ENCODE measurements at places on chromosomes 6 and 20.

- no peak for DNase-seq
Observed at GRCh38 chr6:81770381-81770780, 17.9 kb upstream of the TENT5A start.

DNA sequence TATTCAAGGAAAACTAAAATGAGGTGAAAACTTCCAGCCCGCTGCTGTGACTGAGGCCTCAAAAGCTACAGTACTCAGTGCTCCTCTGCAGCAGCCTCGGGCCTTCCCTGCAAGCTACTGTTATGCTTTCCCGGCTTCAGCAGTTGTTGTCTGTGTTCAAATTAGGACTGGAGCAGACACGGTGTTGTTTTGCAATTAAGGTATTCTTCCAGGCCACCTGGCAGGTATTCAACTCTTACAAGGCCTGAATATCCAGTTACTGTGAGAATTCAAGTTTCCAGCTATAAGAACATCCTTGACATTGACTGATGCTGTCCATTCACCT is 10.7 kb downstream of the TXNDC5 start:
- no peak for DNase-seq

DNA sequence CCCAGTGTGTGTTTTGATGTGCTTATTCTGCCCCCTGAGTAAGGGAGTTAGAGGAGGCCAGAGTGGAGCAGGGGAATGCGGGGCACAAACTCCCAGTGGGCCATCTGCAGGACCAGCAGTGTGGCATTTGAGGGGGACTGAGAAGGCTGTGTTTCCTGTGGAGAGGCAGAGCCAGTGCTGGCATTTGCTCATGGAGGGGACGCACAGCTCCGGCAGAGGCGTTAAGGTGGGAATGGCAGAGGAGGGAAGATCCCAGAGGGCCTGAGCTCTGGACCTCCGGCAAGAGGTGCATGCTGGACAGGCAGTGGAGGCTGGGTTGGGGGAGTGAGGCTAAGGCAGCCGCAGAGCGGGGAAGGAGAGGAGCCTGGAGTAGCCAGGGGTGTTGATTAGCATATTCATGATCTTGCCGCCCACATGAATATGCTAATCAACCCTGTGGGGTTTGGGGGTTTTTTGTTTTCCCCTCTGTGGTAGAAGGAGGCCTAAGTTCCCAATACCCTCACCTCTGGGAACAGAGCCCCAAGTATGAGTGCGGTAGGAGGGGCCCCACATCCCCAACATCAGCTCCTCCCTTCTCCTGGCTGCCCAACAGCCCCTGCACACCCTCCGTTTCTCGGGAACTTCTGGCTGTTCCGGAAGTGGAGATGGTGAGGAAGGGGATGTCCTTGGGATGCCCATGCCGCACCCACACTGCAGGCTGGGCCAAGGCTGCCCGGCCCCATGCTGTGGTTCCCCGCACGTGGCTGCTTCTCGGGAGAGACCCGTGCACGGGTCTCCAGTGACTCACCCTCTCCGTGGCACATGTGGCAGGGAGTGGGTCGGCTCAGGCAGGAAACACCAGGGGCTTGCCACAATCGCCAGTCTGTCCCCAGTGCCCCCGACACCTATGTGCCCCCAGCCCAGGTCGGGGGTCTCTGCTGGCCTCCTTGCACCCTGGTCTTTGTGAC is 33.8 kb downstream of the DLGAP4 start:
- no peak for DNase-seq

DNA sequence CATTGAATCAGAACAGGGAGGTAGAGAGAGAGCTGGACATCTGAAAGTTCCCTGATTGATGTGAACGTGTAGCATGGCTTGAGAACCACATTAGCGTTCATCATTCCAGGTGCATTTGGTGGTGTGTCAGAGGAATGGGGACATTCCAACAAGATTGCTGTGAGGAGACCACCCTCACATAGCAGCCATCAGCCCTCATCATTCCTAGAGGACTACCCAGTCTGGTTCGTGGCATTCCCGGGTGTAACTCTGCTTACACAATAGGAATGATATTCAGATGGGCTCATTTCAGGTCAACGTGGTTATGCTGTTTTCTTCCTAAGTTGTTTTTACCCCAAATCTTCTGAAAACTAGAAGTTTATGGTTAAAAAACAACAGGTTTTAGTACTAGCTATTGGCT is 62.2 kb upstream of the KLHL31 start:
- no peak for DNase-seq

DNA sequence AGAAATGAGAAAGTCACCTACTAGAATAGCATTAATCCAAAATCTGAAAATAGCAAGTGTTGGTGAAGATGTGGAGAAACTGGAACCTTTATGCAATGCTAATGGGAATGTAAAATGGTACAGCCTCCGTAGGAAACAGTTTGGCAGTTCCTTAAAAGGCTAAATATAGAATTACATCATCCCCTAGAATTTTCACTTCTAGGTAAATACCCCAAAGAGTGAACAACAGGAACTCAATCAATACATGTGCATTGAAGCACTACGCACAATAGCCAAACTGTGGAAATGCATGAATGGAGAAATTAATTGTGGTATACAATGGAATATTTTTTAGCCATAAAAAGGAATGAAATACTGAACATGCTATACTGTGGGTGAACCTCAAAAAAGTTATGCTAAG is 982.0 kb upstream of the FLRT3 start:
- no peak for DNase-seq

DNA sequence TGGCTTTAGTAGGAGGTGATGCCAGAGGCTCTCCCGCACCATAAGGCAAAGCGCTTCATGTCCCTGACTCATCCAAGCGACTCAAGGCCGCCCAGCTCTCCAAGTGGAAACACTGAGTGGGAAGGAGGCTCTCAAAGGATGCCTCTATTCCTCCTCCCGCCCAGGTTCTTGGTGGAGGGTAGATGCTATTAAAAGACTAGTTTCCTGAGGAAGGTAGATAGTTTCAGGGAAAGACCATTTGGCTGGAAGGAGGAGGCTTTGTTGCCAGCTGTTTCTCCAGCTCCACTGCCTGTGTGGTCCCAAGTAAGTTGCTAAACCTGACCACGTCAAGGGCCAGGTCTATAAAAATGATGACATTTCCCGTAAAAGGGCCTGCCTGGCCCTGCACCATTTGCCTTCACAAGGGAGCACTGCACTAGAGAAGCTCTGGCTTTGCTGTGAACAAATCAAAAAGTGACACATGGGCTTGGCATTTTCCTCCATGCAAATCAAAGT is 48.2 kb downstream of the GMDS start:
- no peak for DNase-seq

- no peak for DNase-seq
Observed at GRCh38 chr20:35088231-35089145, 4.1 kb downstream of the TRPC4AP start.

GRCh38 chr20:19644085-19644484 is 114.0 kb upstream of the RIN2 start:
- DNase-seq, result no peak

DNA sequence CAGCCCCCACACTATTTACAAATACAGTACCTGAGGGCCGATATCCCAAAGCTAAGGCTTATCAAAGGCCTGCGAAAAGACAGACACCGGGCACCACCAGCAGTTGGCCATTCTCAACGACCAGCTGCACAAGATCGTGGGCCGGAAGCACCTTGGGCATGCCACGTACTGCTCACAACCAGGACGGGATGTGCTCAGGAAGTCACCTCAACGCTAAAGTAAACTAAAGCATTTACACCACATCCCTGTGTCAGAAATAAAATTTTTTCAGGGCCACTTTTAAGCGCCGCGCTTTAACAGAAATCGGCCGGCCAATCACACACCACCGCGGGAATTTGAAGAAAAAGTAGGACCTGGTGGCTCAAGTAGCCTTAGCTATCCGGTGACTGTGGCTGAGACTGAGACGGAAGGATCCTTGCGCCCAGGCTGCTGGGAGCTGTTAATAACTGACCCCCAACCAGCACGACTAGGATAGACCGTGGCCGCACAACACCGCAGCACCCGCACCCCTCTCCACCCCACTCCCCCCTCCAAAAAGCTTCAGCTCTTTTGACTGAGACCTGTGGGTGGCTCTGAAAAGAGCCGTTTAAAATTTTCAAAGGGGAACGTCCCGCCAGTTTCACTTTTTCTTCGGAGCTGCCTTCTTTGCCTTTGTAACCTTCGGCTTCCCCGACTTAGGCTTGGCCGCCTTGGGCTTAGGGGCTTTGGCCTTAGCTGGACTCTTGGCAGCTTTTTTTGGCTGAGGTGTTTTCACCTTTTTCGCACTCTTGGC is 131.2 kb upstream of the BTN3A2 start:
- peak; percentile 17 for DNase-seq

- no peak for DNase-seq
Observed at GRCh38 chr20:38405132-38405531, 30.0 kb downstream of the SNHG17 start.

DNA sequence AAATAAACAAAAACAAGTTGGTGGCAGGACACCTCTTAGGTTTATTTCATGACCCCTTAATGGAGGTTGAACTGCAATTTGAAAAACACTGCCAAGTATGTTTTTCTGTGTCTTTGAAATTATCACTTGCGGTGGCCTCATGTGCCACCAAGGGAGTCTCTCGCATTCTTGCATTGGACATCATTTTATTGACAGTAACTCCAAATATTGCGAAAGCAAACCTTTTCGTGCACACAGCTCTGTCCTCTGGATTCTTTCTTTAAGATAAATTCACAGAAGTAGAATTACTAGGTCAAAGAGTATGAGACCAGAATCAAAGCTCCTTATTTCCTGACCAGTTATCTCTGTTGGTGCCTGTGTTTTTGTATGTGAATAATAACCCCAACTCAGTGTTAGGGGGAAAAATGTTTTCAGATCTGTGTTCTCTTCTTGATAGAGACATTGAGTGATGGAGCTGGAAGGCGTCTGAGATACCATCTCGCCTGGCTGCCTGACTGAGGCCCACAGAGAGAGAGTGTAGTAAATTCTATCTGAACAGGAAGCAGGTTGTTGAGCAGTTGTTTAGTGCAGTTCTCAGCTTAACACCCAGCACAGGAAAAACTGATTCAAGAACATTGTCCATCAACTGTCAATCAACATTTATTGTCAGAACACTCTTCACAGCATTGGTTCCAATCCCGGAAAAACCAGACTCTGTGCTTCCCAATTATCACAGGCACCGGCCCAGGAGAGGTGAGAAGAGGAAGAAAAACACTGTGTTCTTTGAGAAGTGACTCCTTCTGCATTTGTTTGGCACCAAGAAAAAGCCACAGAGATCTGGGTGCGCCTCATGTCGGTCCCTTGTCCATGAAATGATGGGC is 2.2 kb upstream of the CCDC167 start:
- DNase-seq, result no peak

GRCh38 chr6:39268171-39268570 is 38.9 kb upstream of the KCNK5 start:
- no peak for DNase-seq

GRCh38 chr20:24815931-24816330 is 133.1 kb upstream of the CST7 start:
- DNase-seq, result no peak

- DNase-seq, result no peak
Observed at GRCh38 chr6:150691463-150691862, 91.8 kb downstream of the PLEKHG1 start.

DNA sequence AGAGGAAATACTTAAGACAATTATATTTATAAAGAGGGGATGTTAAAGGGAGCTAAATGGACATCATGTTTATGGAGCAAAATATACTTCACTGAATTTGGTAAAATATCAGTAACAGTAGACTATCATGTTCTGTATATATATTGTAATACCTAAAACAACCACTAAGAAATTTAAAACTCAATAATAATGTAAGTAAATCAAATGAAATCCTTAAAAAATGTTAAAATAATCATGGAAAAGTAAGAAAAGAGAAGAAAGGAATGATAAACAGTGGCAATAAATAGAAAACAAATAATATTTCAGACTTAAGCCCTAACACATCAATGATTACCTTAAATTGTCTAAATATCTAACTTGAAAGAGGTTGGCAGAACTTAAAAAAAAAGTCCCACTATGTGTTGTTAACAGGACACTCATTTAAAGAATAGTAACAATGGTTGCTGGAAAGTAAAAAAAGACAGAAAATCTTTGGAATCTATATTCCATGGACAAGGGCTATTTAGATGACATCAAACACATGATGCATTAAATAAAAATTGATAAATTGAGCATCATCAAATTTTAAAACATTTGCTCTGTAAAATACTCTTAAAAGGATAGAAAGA is 842.2 kb upstream of the MAP3K7 start:
- no peak for DNase-seq

DNA sequence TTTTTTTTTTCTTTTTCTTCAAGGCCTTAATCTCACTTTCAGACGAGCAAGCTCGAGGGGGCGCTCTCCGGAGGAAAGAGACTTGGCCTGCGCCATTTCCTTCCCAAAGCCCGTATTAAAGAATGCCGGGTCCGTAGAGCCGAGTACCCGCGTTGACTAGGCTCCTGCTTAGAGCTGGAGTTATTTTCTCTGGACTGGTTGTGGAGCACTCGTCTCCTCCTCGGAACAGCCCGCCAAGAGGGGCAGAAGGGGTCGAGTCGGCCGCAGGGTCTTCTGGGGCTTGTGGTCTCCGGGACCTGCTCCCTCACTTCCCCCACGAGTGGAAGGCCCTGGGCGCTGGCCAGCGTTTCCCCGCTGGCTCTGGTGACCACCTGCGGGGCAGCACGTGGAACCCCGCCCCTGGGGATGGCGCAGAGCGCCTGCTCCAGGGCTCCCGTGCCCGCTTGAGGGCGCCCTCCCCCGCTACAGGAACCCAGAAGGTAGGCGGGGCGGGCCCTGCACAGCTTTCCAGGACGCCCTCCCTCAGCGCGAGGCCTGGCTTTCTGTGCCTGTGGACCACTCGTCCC is 2.7 kb upstream of the MEI4 start:
- DNase-seq, result no peak

GRCh38 chr6:136085370-136086115 is 164.6 kb downstream of the MTFR2 start:
- DNase-seq, result no peak

DNA sequence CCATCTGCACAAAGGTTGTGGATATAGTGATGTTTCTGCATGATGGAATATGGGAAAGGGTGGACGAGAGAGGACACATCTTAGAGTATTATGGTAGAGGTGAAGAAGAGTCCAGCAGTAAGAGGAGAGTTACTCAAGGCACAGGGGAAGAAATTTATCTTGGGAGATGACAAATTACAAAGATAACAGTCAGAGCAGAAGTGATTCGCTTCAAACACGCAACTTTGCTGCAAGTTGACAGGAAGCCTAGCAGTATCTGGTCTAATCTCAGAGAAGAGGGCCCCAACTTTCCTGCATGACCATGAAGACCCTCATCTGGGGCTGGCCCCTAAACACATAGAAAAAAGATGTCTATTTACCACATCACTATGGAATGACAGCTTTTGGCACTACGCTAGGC is 1.2 kb upstream of the CALHM6 start:
- DNase-seq, result no peak

DNA sequence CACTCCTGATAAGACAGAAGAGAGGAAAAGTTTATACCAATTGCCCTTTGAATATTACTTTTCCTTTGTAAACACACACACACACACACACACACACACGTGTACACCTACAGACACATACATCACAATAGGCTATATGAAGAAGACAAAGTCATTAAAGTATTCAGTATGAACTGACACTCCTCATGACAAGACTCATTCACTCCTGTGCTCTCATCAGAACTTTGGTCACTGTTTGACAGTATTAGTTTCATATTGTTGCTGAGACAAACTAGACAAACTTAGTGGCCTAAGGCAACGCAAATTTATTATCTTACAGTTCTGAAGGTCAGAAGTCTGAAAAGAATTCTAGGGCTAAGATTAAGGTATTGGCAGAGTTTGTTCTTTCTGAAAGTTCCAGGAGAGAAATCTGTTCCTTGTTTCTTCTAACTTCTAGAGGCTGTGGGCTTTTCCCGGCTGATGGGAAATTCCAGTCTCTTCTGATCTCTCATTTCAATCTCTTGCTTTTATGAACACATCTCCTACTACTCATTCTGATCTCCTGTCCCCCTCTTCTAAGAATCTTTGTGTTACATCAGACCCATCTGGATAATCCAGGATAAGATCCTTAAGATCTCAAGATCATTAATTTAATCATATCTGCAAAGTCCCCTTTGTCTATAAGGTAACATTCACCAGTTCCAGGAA is 171.3 kb downstream of the HACE1 start:
- DNase-seq, result no peak
